Amniotic epithelial cell (primary cell): ENCODE measurements at places on chromosomes 11 and 22.

GRCh38 chr11:119791701-119792151 lies 62.7 kb upstream of the NECTIN1 start:
- DNase-seq, result peak; percentile 36

GRCh38 chr11:72209101-72209500 lies 7.5 kb upstream of the FOLR2 start:
- DNase-seq, result no peak

- peak; percentile 8 for DNase-seq
These were observed 41.8 kb upstream of the SCN3B start for GRCh38 chr11:123696183-123696582.

- DNase-seq, result no peak
These were observed 328.7 kb upstream of the LRRC4C start for GRCh38 chr11:41788177-41788576.

- no peak for DNase-seq
These were observed 31.3 kb downstream of the TMEM123 start for GRCh38 chr11:102421261-102421660.

DNA sequence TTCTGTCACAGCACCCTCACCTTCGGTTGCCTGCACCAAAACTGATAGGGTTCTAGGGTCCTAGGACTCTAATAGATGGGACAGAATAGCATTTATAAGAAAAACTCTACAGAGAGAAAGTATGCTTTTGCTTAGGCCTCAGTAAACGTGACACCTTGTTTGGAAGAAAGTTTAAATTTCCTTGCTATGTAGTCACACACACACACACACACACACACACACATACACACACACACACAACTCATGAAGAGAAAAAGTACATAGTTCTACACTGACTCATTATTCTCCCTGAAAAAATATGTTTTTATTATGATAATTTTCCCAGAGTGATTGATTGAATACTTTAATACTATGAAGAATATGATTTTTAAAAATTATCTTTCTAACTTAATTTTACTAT lies 220.8 kb upstream of the SNX19 start:
- no peak for DNase-seq

- no peak for DNase-seq
These were observed 17.1 kb downstream of the PLA2G6 start for GRCh38 chr22:38164551-38164918.

DNA sequence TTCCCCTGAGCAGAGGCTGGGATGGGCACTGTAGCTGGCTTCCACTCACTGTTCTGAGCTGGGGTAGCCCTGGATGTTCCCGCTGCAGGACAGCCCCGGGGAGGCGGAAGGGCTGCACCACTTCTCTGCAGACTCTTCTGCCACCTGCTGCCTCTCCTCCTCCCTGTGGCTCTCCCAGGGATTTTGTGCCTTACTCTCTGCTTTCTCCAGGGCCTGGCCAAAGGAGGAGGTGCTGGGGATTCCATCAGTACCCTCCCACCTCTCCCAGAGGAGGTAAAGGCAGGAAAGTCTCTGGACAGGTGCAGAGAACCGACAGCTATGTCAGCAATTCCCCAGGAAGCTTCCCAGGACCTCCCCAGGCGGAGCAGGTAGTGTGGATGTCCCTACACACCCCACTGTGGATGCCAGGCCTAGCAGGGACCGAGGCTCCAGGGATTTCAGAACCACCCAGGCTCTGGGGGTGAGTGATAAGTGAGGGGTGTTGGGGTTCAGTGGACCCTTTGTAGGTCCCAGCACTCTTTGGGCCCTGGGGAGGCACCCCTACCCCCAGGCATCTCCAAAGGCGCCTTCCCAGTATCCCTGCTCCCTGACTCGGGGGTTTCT lies 11.3 kb downstream of the DUSP8 start:
- no peak for DNase-seq

GRCh38 chr11:78539506-78539905 lies 35.2 kb downstream of the NARS2 start:
- DNase-seq, result peak; percentile 42

DNA sequence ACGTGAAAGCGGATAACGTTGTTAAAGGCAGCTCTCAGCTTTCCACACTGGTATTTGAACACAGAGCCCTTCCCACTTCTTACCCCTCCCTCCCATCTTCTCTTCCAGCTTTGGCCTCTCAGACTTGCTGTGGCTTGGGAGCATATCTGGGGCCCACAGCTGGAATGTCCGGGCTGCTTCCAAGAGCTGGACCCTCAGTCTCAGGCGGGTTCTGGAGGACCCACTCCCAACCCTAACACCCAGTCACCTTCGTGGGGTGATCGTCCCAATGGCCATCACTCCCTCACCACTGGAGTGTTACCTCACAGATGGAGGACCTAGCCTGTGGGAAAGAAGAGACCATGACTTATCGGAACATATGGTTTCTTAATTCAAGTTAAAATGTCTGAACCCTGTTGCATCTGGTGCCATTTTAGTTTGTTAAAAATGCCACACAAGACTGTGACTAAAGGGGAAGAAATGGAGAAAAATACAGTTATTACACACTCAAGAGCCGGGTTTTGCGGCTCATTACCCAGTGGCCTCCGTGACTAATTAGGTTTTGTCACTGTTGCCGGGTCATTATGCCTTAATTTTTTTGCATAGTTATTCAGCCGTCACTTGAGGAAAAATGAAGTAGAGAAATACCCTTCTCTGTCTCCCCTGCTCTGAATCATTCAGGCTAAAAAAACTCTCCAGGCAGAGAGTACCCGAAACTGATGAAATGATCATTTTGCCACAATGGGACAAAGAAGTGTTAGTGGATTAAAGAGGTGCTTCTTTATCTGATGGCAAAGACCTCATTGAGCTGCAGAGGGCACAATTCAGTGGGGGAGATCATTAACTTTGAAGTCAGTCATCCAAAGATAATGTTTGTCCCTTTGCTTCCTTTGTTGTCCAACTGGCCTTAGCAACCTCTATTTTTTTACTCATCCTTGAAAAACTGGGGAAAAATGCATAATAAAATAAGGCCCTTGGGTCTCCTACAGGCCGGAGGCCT lies 87.2 kb upstream of the HTATIP2 start:
- DNase-seq, result no peak

DNA sequence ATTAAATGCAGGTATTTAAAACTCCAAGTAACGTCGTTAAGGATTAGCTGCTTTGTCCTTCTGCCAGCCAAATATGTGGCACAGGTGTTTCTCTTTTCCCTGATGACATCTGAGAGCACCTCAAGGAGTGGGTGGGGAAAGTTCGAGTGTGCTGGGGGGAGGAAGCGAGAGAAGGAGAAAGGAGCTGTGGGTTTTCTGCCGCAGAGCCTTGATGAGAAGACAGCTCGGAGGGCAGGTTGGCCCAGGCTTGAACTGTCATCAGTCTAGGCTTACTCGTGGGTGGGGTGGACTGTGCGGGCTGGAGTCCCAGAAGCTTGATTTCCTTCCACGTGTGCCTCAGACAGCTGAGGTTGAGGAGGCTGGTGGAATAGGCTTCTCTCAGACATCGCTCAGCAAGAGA lies 15.2 kb upstream of the SORL1-AS1 start:
- no peak for DNase-seq

- DNase-seq, result no peak
These were observed 259.4 kb downstream of the BUD13 start for GRCh38 chr11:116513278-116513823.

GRCh38 chr11:103601225-103601846 lies 435.1 kb upstream of the DDI1 start:
- DNase-seq, result peak; percentile 75

- DNase-seq, result peak; percentile 71
These were observed 29.2 kb upstream of the XBP1 start for GRCh38 chr22:28829358-28830181.

DNA sequence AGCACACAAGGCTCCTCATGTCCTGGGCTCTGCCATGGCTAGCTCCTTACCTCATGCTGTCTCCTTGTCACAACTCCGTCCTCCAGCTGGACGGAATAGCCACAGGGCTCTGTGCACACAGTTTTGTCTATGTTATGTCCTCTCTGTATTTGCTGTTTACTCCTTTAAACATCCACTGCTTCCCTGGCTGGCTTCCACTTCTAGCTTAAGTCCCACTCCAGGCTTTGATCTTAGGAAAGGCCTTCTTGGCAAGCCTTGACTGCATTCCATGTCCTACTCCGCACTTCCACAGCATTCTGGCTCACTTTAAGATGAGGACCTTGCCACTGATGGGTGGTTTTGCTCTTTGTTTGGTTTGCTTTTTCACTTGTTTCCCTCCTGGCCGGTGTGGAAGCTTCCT lies 22.9 kb upstream of the ROBO3 start:
- DNase-seq, result no peak
